CD4-positive, alpha-beta T cell treated with Interleukin-17A for 1 hour (primary cell): ENCODE measurements at places on chromosomes 5 and 9.

GRCh38 chr9:105117234-105117633 lies 127.2 kb upstream of the SLC44A1 start:
- DNase-seq = no peak

GRCh38 chr5:95841914-95842812 lies 19.6 kb upstream of the GLRX start:
- DNase-seq = no peak

GRCh38 chr9:3862561-3862960 lies 336.8 kb upstream of the RFX3 start:
- no peak for DNase-seq

GRCh38 chr5:127074466-127074865 lies 1.2 kb upstream of the C5orf63 start:
- DNase-seq = no peak

DNA sequence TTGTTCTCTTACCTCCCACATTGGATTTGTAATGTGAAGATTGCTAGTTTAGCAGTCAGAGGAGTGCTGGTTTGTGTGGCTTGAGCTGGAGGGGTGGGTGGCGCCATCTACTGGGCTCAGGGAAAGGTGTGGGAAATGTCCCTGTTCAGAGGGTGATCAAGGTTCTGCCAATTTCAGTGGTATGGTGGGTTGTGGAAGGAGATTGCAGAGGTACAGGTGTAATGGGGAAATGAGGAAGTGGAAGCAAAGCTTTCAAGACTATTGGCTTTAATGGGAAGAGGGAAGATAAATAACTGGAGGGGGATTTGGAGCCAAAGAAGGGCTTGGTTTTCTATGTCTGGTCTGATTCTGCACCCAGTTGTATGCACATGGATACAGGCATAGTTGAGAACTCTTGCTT lies 76.4 kb downstream of the OSMR start:
- peak; percentile 43 for DNase-seq

- DNase-seq = no peak
Measured at GRCh38 chr9:2919347-2919746, 75.5 kb upstream of the PUM3 start.

- DNase-seq = no peak
Measured at GRCh38 chr9:114551750-114552685, 35.6 kb upstream of the ATP6V1G1 start.

GRCh38 chr9:110821064-110821463 lies 152.5 kb downstream of the MUSK start:
- no peak for DNase-seq

GRCh38 chr9:70773579-70773978 lies 347.8 kb downstream of the TRPM3 start:
- DNase-seq = no peak

- DNase-seq = no peak
Measured at GRCh38 chr9:117535434-117535833, 120.6 kb upstream of the ASTN2 start.

GRCh38 chr5:115069087-115069968 lies 100.4 kb downstream of the TRIM36 start:
- DNase-seq = no peak

DNA sequence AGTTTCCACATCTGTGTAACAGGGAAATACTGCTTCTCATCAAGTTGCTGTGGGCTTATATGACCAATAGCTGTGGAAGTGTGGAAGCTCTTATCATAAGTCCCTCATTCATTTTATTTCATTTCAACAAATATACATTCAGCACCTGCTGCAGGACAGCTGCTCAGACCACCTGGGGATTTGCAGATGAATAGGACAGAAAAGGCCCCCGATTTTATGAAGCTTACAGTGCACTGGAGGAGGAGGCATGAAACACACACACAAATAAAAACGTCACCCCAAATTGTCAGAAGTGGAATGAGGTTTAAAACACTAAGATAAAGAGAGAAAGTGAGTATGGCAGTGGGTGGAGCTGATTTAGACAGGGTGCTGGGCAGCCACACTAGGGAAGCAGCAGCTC lies 107.2 kb downstream of the DRD1 start:
- no peak for DNase-seq

DNA sequence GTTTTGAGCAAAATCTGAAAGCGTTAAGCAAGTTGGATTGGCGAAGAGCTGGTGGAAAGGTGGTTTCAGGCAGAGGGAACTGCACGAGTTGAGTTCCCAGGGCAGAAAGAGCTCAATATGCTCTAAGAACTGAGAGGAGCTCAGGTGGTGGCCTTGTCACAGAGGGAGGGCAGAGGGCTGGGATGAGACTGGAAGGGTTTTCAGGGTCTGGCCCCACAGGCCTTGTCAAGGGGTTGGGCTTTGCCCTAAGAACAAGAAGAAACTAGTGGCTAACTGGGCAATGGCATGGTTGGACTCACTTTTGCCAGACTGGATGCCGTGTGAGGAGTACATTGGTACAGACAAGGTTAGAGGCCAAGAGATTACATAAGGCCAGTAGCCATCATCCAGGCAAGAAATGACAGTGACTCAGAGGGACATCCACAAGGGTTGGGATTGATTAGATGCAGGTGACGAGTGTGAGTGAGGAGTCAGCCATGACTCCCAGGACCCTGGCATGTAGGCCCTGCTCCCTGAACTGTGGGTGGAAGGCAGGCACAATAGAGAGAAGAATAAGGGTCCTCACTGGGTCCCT lies 75.1 kb upstream of the SMIM23 start:
- no peak for DNase-seq

- no peak for DNase-seq
Measured at GRCh38 chr9:5643005-5643624, 14.2 kb downstream of the RIC1 start.

DNA sequence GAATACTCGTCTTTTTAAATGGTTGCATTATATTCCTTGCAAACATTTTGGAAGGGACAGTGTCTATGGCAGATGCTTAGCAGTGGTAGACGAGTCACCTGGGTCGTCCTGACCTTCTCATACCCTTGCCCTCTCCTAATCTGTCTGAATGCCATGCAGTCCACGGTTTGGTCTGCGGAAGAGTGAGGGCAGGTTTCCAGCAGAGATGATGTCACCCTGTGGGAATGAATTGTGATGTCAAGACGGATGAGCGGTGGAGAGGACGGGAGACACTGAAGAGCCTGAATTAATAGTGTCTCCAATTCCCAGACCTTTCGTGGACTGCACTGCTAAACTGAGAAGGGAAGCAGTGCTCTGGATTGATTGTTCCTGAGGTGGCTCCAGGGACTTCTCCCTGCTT lies 329.0 kb upstream of the PANK3 start:
- DNase-seq = no peak

- no peak for DNase-seq
Measured at GRCh38 chr9:14343261-14344031, 29.5 kb upstream of the NFIB start.

DNA sequence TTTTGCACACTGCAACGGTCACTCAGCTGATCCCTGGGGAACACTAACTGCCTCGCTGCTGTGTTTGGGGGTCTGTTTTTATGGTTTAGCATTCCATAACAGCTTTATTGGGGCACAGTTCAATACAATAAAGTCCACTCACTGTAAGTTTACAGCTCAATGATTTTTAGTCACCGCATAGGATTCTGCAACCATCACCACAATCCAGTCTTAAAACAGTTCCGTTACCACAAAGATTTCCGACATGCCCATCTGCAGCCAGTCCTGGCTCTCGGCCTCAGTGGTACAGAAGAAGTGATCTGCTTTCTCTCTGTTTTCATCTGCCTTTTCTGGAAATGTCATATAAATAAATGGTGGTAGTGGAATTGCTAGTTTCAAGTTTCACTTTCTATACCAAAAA lies 23.6 kb downstream of the OR2V2 start:
- no peak for DNase-seq

DNA sequence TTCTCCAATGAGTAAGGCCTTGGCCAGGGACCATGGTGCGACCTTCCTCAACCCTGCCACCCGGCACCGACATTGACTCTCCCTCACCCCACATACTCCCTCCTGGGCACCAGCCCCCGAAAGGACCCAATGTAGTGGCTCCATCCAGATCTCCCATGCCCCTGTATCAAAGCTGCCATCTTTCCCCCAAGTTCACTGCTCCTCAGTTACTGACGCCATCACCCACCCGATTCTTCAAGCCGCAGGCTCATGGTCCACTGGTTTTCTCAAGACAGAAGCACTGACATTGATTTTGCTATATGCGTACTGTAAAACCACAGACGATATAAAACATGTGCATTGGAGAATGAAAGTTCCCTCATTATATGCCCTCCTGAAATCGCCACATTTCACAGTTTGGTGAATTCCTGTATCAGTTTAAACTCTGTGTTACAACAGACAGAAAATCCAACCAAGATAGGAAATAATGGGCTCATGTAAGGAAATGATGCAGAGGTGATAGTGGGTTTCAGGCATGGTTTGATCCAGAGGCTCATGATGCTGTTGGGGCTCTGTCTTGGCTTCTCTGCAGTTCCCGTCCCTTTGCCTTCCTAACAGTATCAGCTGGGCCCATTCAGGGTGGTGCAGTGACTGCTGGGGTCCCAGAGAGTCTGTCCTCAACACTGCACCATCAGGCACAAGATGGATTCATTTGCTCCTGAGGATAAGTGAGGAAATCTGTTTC lies 207.3 kb upstream of the IER5L start:
- DNase-seq = no peak

DNA sequence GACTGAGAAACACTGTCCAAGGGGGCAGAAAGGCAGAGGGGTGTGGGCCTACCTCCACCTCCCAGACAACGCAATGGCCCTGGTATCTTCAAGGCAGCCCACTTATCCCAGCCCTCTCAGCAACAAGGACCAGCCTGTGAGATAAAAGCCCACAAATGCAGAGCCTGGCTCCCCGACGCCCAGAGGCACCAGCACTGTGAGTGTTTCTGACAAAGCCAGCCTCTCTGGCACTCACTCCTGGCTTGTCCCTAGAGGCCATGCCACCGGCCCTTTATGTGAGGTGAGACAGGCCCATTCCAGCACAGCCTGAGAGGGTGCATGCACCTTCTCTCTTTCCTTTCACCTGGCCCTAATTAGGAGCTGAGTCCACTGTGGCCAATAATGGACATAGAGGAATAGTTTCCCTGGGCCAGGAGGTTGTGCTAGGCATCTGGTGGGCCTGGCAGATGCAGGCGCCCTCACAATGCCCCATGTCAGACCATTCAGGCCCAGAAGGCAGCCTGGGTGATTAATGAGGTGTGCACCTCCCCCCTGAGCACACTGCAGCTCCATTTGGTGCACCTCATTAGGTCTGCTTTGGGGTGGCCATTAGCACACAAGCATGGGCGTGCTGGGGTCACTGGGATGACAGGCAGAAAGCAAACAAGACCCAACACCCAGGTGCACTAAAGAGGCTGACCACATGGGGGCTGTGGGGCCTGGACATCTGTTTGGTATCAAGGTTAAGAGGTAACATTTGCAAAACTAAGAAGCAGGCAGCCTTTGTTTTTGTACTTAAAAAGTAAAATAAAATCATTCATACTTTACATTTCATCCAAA lies 176.0 kb downstream of the MED10 start:
- no peak for DNase-seq

DNA sequence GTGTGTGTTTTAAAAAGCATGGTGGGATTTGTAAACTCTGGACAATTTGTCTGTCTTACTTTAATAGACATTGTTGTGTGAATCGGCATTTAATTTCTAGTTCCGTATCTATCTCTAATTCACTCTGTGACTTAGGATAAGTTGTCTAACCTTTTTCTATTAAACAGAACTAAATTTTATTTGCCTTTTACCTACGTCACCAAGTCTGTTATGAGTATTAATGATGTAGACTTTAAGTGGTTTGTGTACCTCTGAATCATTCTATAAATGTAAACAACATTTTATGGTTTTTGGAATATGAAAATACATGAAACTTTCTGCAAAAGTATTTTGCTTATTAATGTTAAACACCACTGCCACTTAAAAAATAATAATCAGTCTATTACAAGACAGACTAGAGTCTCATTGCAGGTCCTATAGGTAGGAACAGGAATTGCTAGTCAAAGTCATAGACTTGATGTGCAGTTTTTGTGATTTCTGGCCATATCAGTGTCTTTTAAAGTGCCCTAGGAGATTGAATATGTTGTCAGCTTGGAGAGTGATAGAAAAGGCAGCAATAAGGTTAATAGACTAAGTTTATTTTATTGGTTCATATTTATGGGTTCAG lies 5.6 kb downstream of the RBM27 start:
- no peak for DNase-seq

GRCh38 chr5:126864042-126864688 lies 87.2 kb downstream of the LMNB1 start:
- no peak for DNase-seq

DNA sequence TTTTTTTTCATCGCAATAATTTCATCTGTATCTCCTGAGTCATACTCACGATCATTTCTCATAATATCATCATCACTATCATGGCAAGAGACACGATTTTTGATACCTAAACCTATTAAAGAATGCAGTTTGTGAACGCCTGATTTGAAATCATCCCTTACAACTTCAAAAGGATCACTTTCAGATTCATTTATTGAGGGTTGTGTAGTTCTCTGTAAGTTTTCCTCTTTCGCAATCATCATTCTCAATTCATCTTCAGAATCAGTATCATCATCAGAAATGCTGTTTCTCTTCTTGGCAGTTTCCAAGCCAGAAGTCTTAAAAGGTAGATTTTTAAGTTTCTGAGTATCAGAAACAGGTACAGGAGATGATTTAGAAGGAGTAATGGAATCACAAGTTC lies 9.7 kb downstream of the NOL8 start:
- DNase-seq = no peak

DNA sequence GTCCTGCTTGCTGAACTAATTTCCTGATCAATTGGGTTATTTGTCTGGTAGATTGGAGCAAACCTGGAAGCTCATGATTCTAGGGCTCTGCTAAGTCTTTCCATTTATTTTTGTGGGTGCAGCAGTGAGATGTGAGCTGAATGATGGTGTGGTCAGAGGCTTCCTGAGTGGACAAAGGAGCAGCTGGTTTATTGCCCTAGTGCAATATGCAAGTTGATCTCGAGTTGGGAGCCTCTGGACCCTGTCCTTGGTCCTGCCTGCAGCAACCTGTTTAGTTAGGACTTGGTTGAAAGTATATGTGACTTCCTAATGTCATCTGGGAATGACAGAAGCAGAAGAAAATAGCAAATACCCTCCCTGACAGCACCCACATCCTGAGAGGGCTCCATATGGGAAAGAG lies 4.2 kb upstream of the UNC5A start:
- no peak for DNase-seq

DNA sequence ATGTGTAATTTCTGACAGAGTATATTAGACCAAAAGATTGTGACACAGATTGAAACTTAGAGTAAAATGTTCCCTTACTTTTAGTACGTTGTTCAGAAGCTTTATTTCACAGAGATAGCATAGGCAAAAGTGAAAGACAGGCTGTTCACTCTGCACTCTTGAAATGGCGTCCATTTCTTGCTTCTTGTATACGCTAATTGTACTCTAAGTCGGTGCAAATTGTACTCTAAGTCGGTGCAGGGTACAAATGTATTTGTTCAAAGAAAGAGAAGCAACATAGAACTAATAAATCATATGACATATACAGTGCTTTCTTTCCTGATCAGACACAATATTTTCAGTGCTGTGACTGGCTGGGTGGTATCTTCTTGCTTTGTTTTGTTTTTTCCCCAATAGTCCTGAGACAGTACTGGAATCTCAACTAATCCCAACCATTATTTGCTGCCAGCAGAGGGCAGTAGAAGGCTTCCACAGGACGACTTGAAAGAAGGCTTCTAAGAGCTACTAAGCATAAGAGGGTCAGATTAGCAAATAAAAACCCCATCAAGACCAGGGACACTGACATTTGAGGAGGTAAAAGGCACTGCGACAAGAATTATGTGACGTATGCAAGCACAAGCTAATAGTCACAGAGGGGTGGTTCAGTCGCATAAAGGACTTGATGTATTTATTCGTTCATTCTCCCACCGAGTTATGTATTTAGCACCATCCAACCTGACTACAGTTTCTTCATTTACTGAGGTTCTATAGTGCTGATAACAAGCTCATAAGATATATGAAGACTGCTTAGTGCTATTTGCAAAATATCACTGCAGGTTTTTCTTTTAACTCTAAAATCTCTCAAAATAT lies 831.8 kb downstream of the TAF11L14 start:
- DNase-seq = peak; percentile 27
